Cardiac ventricle fibroblast (primary cell): ENCODE measurements at places on chromosomes 7 and 10. TPM values are rescaled to one million over a fixed set of nuclear protein-coding genes. Genes with fewer than 3 reads are reported as not detected.

Gene NEUROD6
- total RNA-seq: not detected in 2 replicates

Gene DAGLB
- 9.0 and 10.0 TPM in 2 replicates for total RNA-seq

Gene MRLN
- total RNA-seq: not detected in 2 replicates

Gene LRRN3
- total RNA-seq: 0.87 and 7.9 TPM in 2 replicates

Gene STEAP1B
- total RNA-seq: 1.1 and 1.8 TPM in 2 replicates

Gene KLF14
- total RNA-seq: not detected in 2 replicates

Gene TUBGCP2
- 30.7 and 40.2 TPM in 2 replicates for total RNA-seq

Gene SLC25A13
- total RNA-seq: 14.5 and 17.0 TPM in 2 replicates

Gene MEIG1
- total RNA-seq: not detected in 2 replicates

Gene SFRP4
- total RNA-seq: 0.25 and 1.5 TPM in 2 replicates

Gene RBP3
- not detected in 2 replicates for total RNA-seq

Gene SUN3
- total RNA-seq: not detected in 2 replicates

Gene MRPS16
- 26.1 and 31.6 TPM in 2 replicates for total RNA-seq

Gene ABCB1
- total RNA-seq: 0.29 TPM in 1 of 2 replicates, not detected in the other

Gene NPC1L1
- not detected in 2 replicates for total RNA-seq

Gene LIPN
- not detected in 2 replicates for total RNA-seq

Gene ALOX5
- not detected in 2 replicates for total RNA-seq

Gene MMP21
- 0.15 TPM in 1 of 2 replicates, not detected in the other for total RNA-seq

Gene STX1A
- total RNA-seq: 4.4 and 11.1 TPM in 2 replicates

Gene CHPF2
- 81.6 and 93.4 TPM in 2 replicates for total RNA-seq

Gene PAX4
- not detected in 2 replicates for total RNA-seq

Gene AKR1C8
- not detected in 2 replicates for total RNA-seq

Gene OPALIN
- not detected in 2 replicates for total RNA-seq

Gene ZNF804B
- not detected in 2 replicates for total RNA-seq

Gene TAS2R41
- total RNA-seq: not detected in 2 replicates

Gene GIMAP7
- total RNA-seq: 0.31 and 0.49 TPM in 2 replicates

Gene SKAP2
- 6.7 and 12.0 TPM in 2 replicates for total RNA-seq

Gene SP4
- total RNA-seq: 1.6 and 2.6 TPM in 2 replicates

Gene OPTN
- 39.8 and 45.0 TPM in 2 replicates for total RNA-seq

Gene SMO
- 20.1 and 20.9 TPM in 2 replicates for total RNA-seq

Gene AKR1B15
- total RNA-seq: not detected in 2 replicates
